Bone marrow (tissue), 2 donors: ENCODE measurements at places on chromosomes 5 and 9.

- no peak for DNase-seq
Observed at GRCh38 chr9:78707080-78707479, 410.2 kb downstream of the PSAT1 start.

- DNase-seq, result no peak
Observed at GRCh38 chr5:102832445-102832844, 77.3 kb downstream of the PAM start.

- no peak for DNase-seq
Observed at GRCh38 chr5:156120777-156121176, 206.2 kb upstream of the SGCD start.

DNA sequence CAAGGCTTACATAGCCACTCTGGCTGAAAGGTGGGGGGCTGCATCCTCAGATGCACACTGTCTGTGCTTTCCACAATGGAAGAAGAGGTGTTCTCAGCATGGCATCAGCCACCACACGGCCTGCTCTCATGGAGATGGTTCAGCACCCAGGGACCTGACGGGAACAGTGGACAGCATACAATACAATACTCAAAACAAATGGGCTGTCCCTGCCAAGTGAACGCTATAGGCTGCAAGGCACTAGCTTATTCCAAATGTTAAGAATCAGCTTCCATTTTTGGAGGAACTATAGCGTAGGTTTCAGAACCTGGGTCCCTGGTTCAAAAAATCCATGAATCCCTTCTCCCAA lies 77.2 kb downstream of the ZNF608 start:
- DNase-seq, result no peak

DNA sequence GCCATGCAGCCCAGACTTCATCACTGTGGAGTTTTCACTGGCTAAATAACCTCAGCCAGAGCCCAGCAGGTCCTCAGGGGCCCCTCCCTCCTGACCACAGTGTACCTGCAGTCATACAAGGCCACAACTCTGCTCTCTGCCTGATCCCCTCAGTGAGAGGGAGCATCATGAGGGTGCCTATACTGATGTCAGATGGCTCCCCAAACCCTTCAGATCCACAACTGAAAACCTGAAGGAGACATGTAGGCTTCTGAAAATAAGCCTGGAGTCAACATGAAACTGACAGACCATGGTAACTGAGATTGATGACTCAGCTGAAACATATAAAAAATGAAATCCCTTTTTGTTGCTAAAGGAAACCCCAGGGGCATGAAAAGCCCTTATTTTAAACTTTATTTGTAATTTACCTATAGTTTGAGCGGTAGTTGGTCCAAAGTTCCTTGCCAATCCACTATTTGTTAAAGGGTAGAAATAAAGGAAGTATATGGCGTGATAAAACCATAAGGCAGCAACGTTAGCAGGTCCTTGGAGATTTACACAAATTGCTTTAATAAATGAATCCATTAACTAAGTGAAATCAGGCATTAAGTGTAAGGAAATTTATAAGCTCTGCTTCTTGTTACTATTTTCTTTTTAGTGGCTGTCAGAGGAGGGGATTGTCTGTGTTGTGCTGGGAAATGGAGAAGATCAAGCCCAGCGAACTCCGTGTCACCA lies 68.3 kb downstream of the FGF1 start:
- DNase-seq, result no peak

- DNase-seq, result no peak
Observed at GRCh38 chr9:26310294-26310693, 582.3 kb downstream of the CAAP1 start.

DNA sequence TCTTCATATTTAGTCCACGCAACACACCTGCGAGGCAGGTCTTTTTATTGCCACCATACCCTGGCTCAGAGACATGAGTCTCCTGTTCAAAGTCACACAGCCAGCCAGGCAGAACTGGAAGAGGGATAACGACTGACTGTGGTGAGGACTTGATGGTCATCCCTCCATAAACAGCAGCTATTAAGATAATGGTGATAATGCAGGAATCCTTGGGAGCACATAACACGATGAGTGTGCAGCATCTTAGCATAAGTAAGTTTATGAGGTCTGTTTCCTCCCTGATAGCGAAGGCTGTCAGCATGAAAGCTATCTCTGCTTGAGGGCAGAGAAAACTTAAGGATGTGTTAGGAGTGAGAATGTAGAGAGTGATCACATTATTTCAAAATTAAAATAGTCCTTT lies 30.9 kb downstream of the KCTD16 start:
- no peak for DNase-seq

DNA sequence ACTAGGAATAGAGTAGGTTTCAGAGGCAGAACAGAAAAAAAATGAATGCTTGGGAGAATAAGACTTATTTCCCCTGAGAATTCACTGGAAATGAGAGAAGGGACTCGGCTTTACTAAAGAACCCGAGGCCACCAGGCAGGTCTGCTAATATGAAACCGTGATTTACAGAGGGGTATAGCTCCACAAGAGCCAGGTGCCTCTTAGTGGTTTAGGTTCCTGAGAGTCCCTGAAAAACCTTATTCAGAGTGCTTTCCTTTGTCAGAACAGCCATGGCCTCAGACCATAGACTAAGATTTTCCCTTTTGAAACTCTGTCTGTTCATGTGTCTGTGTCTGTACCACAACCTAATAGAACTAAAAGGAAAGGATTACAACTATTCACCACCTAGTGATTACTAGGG lies 35.9 kb upstream of the PUM3 start:
- no peak for DNase-seq

GRCh38 chr9:74496819-74497747 lies at the start of gene RORB:
Gene RORB, plus strand, starts transcription at chr9:74497335. Its CDS starts 642 bp downstream, at chr9:74497977.
- no peak for DNase-seq

DNA sequence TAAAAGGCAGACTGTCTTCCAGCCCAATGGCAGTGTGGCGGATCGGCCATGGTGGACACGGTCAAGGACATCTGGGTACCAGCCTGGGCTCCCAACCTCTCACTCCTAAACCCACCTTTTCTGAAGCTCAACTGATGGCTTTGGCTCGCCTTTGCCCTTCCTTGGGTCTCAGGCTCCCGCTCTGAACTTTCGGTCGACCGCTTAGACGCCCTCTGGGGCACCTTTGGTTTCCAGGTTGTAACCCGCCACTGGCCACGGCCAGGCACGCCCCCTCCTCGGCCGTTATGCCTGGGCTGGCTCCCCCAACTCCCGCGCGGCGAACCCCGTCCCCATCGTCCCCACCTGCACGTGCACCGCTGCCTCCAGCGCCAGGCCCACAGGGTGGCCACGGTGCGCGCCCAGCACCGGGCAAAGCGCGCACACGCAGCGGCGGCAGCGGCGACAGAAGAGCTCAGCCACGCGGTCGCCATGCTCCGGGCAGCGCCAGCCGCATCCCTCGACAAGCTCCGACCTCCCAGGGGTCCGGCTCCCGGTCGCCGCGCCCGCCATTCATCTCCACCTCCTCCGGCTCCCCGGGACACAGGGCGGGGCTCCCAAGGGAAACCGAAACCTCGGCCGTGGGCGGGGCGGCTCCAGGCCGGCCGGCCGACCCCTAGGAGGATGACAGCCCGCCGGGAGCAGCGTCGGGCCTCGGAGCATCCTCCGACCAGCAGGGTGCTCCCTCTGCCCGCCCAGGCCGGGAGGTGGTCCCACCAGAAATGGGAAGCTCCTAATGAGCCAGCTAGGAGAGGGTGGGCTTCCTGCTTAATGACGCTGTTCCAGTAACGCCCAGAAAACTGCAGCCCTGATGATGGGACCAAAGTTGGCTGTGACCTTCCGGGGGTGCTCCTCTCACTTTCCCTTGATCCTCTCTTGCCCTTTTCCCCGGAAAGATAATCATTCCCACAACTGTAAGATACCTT lies at the start of gene TRIM14:
Gene TRIM14 (minus strand): TSS at position 583 of the 962 bp plus-strand sequence. CDS start 34 bp downstream, at position 549.
- no peak for DNase-seq

GRCh38 chr5:116013207-116013785 lies 19.0 kb upstream of the ARL14EPL start:
- DNase-seq, result no peak

GRCh38 chr5:93423300-93423699 lies 157.7 kb downstream of the NR2F1-AS1 start:
- no peak for DNase-seq

GRCh38 chr9:88572684-88573083 lies 37.7 kb downstream of the NXNL2 start:
- no peak for DNase-seq

DNA sequence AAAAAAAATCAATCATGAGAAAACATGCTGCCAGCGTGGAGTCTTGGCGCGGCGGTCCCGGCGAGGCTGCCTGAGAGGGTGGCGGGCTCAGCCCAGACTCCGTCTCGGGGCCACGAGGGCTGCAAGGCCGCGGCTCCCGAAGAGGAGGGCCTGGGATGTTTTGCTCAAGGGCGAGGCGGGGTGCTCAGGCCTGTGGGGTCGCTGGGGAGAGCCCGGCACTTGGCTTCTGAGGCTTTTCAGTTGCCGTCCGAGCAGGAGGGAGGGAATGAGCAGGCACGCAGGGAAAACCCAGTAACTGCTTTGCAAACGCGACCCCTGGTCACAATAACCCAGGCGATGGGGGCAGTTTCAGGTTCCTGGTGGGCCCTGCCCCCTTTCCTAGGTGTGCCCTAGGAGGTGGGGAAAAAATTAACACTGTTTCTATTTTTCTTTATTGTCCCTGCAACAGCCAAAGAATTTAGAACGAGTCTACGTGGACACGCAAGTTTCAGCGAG lies 3.2 kb upstream of the IRX2 start:
- DNase-seq, result no peak

- no peak for DNase-seq
Observed at GRCh38 chr5:40831346-40832210, 3.4 kb downstream of the RPL37 start.

DNA sequence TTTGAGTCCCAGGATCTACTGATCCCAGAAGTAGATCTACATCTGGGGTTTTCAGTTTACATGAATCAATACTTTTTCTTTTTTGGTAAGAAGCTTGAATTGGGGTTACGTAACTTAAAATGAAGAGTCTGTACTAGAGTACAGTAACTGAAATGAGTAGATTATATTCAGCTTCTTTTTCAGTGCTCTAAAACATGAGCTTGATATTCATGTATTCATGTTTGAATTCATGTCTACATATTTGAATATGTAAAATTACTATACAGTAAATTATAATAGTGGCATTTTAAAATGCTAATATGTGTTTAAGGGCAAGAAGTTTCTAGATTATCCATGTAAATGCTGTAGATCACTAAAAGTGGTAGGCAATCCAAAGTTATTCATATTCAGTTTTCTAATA lies 14.8 kb downstream of the POU5F2 start:
- DNase-seq, result no peak

DNA sequence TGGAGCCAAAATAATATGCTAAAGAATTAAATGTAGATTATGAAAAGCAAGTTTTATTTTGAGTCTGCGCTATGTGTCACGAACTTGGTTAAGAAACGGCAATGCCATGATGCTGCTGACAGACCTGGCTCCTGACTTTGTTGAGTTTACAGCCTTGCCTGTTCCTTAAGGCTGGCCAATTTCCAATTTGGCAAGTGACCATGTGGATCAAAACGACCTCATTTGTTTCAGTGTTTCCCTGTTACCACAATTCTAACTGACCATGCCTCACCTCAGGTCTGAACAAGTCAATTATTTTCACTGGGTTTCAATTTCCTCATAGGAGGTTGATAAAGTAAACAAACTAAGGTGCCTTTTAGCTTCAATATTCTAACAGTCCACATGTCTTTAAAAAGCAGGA lies 461.4 kb downstream of the ZNF608 start:
- no peak for DNase-seq

DNA sequence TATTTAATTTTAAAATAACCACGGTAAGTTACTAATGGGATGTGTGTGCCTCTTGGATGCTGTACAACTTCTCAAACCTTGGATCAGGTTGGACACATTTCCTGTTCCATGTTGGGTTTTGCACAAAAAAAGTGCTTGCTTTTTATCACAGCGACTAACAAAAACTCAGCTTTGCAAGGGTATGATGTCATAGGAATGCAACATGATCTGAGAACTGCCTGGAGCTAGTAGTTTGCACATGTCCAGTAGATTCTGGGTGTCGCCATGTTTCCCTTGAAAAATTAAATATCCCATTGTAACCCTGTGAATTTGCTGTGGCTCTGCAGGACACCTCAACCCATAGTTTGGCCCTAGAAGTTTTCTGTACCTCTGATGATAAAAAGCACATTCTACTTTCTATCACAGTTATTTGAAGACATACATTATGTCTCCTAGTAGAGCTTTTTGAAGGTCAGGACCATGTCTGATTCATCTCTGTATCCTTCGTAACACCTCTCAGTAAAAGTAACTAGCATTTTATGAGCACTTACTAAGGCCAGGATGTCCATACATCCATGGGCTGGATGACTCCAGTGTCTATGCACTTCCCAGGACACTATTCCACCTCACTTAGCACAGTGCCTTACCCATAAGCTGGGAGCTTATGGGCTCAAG lies 11.5 kb upstream of the FRMPD1 start:
- no peak for DNase-seq

DNA sequence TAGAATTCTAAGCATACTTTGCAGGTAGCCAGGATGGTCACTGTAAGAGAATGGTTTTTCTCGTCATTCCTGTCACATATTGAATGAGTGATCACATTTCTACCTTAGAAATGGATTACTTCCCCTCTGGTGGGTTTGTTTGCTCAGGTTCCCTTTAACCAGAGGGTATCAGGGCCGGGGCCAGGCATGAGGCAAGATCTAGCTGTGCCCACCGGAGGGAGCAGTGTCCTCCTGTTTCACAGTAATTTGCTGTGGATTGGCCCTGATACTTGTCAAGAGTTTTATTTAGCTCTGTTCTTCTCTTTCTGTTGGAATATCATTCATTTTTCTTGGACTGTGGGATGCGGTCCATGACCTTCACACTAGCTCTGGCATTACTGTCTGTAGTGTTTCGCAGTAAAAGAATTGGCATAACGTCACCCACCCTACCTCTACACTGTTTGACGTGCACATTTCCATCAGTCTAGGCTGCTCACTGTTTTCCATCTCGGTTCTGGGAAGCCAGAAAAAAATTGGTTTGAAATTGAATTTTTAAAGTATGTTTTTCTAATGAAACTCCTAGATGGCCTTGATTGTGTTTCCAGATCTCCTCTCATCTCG lies 42.4 kb upstream of the ZBED3 start:
- DNase-seq, result peak; percentile 50

- no peak for DNase-seq
Observed at GRCh38 chr9:76464706-76465105, 5.7 kb downstream of the GCNT1 start.

GRCh38 chr5:87579678-87580077 lies 166.9 kb upstream of the CCNH start:
- no peak for DNase-seq

DNA sequence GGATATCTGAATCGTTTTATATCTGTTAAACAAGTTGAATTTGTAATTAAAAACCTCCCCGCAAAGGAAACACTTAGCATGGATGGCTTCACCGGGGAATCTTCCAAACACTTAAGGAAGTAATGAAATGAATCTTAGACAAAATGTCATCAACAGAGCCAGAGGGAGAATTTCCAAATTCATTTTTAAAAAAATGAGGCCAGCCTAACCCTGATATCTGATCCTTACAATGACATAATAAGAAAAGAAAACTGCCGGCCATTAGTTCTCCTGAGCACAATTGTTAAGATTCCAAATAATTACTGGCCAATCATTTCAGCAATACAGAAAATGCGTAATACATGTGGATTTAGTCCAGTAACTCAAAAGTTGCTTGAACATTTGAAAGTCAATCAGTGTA lies 6.1 kb upstream of the KIF12 start:
- no peak for DNase-seq

- DNase-seq, result no peak
Observed at GRCh38 chr5:38341056-38341455, 82.7 kb downstream of the EGFLAM start.
